ENCODE measurements at places on chromosomes 2 and 18.

- no peak for DNase-seq
Measured at GRCh38 chr2:65876114-65876513, 443.7 kb upstream of the SPRED2 start.

- no peak for DNase-seq
Measured at GRCh38 chr2:46045888-46046287, 251.3 kb upstream of the EPAS1 start.

- DNase-seq = no peak
Measured at GRCh38 chr2:95760806-95761525, 169.2 kb downstream of the TRIM43 start.

DNA sequence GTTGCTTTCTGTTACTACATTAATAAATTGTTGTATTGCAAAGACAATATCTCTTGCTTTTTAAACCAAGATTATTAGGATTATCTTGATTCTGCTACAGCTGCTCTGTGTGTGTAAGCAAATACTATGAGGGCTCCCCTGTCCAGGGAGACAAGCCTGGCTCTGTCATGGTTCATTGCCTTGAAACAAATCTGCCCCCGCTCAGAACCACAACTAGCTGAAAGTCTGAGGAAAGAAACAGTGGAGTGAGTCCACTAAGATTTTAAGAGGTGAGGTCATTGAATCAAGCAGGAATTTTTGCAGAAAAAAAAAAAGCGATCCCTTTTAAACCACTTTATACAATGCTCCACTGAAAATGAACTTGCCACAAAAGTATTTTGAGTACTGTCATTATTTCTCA, 30.8 kb upstream of the LRRTM4 start:
- DNase-seq = no peak

GRCh38 chr2:120863661-120864320, 128.1 kb downstream of the GLI2 start:
- DNase-seq = no peak

DNA sequence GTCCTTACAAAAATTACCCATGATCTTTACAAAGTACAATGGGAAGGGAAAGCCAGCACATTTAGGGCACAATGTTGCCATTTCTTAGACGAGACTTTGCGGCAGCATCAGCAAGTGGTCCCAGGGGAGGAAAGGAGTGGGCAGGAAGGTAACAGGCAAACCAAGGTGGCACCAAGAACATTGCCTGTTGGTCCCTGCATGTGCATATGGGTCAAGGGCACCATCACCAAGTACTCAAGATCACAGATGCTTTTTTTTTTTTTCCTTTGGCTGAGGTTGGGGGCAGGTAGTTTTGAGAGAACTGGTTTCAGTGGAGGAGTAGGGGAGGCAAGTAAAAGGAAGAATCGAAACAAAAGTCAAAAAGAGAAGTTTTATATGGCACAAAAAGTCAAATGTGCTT, 752 bp upstream of the CYTIP start:
- DNase-seq = no peak

- no peak for DNase-seq
Measured at GRCh38 chr2:176473177-176473576, 203.9 kb downstream of the MTX2 start.

DNA sequence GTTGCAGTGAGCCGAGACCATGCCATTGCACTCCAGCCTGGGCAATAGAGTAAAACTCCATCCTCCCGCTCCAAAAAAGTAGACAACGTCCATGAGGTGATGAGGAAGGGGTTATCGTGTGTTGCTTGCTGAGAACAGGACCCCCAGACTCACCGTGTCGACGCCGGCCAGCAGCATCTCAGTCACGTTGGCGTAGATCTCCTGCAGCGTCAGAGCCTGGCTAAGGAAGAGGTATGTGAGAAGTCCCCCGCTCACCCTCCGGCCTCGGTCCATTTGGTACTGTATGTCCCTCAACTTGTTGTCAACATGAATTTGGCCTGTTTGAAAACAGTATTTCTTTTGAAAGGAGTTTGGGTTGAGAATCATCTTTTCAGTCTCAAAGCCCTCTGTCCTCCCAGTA, 20.9 kb downstream of the CYP27C1 start:
- no peak for DNase-seq

DNA sequence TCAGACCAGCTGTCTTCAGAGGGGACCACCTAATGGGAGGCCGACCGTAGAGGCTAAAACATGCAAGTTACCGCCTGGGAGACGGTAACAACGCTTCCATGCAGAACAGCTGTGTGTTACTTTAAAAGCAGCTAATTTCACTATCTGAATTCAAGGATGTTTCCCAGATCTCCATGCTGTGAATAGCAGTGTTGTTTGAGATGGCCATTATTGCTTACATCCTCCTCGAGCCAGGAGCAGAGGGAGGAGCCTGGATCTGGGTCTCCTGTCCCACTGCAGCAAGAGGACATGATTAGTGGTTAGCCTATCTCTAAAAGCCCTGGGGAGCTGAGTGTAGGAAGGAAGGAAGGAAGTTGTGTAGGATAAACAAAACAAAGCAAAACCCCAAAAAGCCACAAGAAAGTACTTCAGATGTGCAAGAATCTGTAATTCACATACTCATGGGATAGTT, 50.9 kb downstream of the ACTR2 start:
- no peak for DNase-seq

GRCh38 chr18:805755-806110, 6.3 kb downstream of the YES1 start:
- DNase-seq = no peak

DNA sequence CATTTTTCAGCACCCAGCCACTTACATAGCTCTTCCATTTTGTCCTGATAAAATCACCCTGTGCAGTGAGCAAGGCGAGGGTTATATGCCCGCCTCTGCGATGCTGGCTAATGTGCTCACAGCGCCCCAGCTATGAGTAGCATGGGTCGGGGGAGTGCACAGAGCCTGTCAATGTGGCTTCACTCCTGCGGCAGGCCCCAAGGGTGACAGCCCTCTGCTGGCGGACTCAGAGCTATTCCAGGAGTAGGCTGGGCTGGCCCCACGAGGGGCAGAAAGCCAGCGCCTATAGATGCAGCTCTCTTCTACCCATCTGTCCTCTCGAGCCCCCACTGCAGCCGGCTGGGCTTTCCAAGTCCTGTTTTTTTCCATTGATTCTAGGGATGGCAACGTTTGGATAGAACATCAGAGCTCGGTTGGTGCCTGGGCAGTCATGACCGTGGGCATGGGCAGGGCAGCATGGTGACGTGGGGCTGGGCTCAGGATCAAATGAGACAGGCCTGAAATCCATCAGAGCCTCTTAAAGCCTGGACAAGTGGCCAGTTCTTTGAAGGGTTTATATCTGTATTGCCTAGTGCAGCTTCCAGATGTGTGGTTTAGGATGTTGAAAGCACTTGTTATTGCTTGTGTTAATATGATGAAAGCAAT, 134.7 kb downstream of the MCFD2 start:
- DNase-seq = no peak

GRCh38 chr2:173452416-173452815, 97.7 kb downstream of the CDCA7 start:
- DNase-seq = no peak

DNA sequence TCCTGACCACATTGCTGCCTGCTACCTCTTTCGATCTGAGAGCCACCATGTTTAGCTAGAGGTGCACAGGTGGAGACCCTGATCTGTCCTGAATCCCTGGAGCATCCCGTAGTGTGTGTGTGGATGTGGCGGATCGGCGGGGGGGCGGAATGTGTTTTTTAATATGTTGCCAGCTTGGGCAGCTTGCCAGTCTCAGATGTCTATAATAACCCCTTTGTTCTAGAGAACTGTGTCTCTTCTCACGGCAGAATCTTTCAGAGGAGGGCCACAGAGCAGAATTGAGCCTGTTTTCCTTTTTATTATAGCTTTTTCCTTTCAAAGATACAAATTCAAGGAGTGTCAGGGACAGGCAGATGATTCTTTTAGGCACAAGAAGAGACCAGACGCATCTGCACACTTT, 934.1 kb upstream of the KLHL29 start:
- DNase-seq = no peak

- DNase-seq = no peak
Measured at GRCh38 chr18:62878305-62878704, 163.0 kb downstream of the PHLPP1 start.

DNA sequence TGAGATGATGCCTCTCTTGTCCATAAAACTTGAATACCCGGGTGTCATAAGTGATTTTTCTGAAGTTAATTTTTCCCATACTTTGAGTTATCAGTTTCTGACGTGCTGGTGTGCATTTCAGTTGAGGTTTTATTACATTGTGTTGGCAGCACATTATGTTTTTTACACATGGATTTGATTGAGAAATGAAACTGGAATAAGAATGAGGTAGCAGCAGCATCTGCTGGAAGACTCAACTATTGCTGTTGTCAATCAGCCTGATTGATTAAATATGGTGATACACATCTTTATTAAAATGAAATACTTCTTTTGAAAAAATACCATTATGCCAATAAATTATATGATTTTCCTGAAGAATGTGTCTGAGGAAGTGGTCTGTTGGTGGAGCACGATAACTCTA, 60.5 kb downstream of the INSIG2 start:
- no peak for DNase-seq

DNA sequence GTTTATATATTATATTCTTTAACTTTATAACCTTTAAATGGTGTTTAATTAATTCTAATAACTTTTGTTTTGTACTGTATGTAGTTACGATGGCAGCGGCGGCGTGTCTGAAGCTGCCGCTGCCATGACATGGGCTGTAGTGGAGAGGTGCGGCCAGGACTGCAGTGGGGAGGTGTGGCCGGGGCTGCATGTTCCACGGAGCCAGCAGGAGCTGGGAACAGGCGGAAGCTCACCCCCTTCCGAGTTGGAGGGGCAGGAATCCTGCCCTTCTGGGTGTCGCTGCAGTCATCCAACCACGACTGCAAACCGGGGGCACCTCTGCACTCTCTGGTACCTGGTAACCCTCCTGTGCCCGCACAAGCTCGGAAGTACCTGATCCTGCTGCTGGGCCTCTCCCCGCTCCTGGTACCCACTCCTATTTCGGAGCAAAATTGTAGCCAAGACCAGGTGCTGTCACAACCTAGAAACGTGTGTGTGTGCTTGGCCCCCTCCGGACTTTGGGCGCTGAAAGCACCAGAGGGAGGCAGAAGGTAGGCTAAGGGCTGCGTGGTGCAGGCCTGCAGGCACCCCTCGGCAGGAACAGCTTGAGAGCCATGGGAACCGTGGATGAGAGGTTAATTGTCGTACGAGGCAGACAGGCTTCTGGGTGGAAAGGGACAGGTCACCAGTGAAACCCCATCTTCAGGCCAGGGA, 1329.7 kb upstream of the SLC39A10 start:
- no peak for DNase-seq

- no peak for DNase-seq
Measured at GRCh38 chr2:126222278-126222677, 433.7 kb upstream of the GYPC start.

DNA sequence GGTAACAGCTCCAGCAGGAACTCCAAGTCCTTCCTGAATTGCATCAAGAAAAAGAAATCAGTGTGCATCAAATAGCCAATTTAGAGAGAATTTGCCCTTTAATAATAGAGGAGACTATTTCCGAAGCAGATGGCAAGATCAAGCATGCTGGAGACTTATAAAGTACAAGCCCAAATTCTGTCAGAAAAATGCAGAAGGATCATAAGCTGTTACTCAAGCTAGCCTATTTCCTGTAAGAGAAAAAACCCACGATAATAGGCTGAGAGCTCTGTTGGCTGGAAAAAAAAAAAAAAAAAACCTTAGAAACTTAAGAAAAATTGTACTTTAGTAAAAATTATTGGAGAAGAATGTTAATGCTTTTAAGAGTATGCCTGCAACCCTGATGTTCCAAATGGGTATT, 24.4 kb upstream of the ITM2C start:
- DNase-seq = no peak

DNA sequence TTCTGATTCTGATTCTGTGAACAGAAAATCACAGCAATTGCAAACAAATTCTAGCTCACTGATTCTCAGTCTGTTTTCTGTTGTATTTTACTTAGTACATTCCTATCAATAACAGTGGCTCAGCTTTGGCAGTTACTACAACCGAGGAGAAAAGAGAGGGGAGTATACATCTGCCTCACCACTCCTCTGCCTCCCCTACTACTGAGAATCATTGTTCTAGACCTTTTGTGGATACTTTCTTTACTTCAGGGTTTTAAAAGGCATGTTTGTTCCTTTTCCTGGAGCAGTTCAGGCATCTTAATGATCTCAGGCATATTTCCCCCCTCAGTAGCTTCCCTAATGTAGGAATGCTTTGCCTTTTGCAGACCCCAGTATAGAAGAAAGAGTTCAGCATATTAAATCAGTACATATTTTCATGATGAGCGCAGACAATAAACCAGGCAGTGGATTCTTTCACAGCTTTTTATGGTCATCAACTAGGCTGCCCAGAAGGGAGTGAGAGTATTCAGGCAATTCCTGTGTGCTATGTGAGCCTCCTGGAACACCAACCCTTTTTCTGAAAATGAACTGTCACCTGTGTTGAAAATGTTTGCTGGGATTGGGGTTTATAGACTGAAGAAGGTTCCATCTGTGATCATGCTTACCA, 10.3 kb downstream of the STAMBP start:
- DNase-seq = no peak

- no peak for DNase-seq
Measured at GRCh38 chr2:136029149-136029548, 43.7 kb upstream of the DARS1 start.

DNA sequence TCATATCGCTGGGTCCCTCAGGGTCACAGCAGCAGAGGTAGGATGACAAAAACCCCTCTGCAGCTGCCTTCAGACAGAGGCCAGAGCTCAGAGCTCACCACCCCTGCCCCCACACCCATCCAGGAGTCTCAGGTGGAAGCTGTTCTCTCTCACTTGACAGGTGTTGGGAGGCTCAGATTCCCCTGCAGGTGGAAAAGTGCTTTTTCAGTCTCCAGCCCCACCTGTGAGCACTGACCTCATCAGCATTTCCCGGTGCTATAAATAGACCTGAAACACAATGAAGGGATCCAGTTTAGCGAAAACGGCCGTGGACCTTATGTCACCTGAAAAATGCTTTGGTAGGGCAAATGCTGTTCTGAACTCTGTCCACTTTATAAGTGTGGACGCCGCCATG, 254.9 kb downstream of the NDUFA10 start:
- DNase-seq = no peak

DNA sequence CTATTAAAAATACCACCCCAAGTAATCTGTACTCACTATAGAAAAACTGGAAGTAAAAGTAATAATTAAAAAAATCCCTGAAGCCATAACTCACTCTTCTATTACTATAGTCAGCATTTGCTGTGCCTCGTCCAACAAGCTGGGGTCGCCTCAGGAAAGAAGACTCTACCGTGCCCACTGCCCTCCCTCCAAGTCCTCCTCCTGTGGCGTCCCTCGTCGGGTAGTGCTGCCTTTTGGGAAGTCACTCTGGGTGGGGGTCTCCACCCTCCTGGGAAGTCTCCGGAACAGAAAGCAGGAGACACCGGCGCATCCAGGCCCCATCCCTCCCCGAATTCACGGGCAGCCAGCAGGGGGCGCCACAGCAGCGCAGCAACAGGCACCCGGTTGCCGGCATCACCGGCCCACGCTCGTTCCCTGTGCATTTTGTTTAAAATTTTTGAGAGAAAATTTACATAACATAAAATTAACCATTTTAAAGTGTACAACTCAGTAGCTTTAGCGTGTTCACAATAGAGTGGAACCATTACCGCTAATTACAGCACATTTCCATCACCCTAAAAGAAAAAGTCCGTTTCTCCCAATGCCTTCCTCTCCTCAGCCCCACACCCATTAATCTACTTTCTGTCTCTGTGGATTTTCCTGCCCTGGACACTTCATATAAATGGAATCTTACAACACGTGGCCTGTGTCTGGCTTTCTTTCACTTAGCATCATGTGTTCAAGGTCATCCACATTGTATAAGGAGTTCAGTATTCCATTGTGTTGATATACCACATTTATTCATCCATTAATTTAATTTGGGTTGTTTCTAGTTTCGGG, 62.2 kb downstream of the ADNP2 start:
- peak; percentile 39 for DNase-seq

All from stimulated activated CD8-positive, alpha-beta memory T cell treated with anti-CD3 and anti-CD28 coated beads, Interleukin-4, amount 100 ng/mL, for 24 hours (primary cell).